ENCODE measurements at places on chromosomes 4 and X.
A peak's percentile ranks its signal among the peaks of the same experiment; 100 is the strongest.

DNA sequence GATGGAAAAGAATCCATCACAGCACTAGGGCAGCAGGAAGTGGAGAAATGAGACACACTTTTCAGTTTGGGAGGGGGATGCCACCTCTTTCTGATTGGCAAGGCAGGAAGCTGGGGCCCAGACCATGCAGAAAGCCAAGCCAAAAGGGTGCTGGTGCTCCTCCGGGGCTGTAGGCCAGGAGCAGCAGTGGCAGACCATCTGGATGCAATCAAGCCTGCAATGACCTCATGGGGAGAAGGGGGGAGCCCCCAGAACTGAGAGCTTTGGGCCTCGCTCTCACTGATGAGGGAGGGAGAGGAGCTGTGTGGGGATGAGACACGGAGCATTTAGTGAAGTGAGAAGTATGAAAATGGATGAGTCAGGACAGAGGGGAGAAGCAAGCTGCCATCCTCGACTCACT is 141.3 kb upstream of the NALF2 start:
- DNase-seq: no peak

GRCh38 chrX:101230636-101231035 is 11.1 kb downstream of the DRP2 start:
- no peak for DNase-seq

DNA sequence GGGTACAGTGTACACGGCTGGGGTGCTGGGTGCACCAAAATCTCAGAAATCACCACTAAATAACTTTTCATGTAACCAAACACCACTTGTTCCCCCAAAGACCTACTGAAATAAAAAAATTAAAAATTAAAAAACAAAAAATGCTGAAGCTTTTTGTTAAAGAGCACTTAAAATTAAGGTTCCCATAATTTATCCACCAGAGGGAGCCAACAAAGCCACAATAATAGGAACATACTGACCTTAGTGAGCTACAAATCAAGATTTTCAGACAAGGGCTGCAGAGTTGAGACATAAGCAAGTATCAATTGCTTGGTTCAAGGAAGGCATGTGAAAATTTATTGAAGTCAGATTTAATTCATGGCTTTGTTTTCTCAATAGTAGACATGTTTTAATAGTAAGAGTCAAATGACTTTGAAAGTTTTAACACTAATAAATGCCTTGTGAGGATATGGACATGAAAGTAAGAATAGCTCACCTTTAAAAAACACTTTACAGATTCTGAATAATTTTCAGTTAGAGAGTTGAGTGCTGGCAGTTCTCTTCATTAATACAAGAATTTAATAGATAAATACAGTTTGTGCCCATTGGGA is 43.0 kb upstream of the SCOC start:
- no peak for DNase-seq

- no peak for DNase-seq
Observed at GRCh38 chr4:80185787-80186548, 11.3 kb upstream of the PRDM8 start.

DNA sequence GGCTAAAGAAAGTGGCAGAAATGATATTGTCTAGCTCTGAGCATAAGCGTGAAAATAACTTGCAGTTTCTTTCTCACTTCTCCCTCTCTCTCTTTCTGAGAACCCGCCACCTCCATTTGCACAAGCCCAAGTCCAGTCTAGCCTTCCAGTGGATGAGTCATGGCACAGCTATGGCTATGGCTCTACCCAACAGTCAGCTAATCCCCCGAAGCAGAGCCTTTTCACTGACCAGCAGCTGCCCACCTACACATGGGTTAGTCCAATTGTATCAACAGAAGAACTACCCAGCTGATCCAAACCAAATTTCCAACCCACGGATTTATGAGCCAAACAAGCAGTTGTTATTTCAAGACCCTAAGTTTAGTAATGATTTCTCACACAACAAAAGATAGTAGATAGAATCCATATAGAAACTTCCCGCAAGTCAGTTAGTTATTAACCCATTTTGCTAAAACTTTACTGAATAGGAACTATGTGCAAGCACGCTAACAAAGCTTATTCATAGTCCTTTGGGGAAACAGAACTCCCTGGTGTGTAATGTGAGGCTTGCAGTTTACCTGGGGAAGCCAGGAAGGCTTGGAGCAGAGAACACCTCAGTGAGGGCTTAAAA is 282.3 kb downstream of the INPP4B start:
- no peak for DNase-seq

DNA sequence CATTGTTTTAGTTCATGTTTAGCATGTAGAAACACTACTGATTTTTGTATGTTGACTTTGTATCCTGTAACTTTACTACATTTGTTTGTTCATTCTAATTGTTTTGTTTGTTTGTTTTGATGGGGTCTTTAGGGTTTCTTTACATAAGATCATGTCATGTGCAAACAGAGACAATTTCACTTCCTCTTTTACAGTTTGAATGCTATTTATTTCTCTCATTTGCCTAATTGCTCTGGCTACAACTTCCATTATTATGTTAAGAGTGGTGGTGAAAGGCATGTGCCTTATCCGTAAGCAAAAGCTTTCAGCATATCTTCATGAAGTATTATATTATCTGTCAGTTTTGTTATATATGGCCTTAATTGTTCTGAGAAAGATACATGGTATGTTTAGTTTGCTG is 571.1 kb downstream of the PCDH7 start:
- no peak for DNase-seq

DNA sequence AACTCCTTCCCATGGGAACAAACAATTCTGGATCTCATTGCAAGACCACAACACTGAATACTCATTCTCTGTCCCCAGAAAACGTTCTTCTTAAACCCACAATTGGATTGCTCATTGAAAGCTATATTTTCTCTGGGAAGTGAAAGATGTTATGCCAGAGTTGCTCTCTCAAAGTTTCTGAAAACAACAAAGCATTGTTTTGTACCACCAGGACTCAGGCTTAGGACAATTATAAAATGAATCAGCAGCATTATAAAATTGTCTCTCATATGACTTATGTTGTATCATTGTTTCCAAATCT is 26.5 kb downstream of the TFDP3 start:
- no peak for DNase-seq

DNA sequence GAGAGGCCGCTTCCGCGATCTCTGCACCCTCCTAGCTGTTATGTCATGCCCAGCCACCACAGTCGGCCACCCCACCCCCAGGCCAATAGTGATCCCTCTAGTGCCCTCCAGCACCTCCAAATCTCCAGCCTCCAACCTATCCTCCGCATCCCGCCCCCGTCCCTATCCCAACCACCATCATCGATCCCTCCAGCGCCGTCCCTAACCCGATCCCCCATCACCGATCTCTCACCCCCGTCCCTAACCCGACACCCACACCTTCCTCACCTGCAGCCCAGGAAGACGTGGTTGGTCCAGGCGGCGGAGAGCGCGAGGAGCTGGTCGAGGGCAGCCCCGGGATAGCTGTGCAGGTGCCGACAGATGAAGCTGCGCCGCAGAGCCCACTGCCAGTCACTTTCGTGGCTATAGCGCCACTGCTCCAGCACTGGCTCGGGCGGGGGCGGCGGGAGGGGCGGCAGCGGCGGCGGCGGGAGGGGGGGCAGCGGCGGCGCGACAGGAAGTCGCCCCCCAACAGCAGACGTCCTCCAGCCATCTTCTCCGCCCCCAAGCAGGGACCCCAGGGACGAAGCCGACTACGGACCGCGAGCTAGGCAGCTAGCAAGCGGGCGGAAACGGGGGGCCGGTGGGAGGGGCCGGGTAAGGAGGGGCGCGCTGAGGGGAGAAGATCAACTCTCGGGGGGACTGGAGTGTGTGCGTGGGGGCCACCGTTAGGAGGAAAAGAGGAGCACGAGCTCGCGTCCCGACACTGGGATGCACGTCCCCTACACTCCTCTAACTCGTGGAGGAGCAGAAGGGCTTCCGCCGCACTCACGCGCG is 552 bp downstream of the NKRF start:
- DNase-seq: peak; percentile 46

- DNase-seq: no peak
Observed at GRCh38 chrX:149993989-149994388, 55.7 kb upstream of the EOLA2 start.

GRCh38 chrX:83511208-83511607 is 3.1 kb downstream of the POU3F4 start:
- DNase-seq: no peak

DNA sequence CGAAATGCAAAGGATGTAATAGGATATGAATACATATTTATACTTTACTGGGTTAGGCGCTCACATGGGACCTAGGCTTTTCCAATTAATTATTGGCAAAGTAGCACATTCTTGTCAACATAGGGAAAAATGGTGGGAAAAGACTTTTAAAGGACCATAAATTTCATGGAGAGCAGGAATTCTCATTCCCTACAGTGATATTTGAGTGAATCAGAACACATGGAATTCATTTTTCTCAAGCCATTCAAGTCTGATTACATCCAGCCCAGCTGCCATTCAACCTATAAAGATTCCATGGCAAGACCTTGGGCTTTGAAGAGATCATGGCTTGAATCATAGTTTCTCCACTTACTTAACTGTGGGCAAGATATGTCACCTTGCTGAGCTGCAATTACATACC is 150.4 kb downstream of the SOWAHB start:
- DNase-seq: no peak

GRCh38 chrX:24828147-24828546 is 134.4 kb downstream of the POLA1 start:
- no peak for DNase-seq

- no peak for DNase-seq
Observed at GRCh38 chrX:100083211-100083610, 326.9 kb downstream of the PCDH19 start.

DNA sequence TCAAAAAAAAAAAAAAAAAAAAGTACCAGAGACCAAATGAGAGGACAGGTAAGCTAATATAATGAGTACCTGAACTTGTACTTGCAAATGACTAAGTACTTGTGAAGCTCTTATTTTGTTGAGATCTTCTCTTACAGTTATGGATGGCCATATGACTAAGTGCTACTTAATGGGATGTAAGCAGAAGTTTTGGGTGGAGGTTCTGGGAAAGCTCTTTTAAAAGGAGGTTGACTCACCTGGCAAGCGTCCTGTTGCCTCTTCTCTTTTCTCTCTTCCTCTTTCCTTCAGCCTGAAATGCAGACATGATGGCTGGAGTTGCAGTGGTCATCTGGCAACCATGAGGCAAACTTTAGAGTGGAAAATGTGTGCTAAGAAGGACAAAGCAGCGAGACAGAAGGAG is 36.9 kb upstream of the MED14 start:
- DNase-seq: no peak

DNA sequence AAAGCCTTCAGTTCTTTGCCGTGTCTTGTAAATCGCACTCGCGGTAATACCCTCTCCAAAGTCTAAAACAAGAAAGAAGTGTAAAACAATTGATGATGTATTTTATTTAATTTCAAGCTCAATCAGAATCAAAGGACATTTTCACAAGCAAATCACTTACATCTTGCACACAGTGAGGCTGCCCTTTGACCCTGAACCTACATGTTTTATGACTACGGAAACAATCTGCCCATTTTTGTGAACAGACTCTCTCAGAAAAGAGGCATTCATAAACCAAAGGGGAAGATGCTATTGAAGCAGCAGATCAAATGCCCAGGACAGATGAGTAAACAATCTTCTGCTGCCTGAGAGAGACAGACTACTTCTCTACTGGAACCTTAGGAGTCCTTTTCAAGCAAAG is 76.0 kb upstream of the DDX60 start:
- no peak for DNase-seq

DNA sequence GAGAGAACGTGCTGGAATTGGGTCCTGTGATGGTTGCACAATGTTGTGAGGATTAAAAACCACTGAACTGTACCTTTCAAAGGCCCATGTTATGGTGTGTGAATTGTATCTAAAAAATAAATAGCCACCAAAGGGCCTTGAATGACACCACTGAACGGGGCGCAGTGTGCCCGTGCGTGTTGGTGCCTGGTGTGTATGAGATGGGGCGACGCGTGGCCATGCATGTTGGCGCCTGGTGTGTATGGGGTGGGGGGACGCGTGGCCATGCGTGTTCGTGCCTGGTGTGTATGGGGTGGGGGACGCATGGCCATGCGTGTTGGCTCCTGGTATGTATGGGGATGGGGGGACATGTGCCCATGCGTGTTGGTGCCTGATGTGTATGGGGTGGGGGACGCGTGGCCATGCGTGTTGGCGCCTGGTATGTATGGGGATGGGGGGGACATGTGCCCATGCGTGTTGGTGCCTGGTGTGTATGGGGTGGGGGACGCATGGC is 66.6 kb upstream of the HELT start:
- no peak for DNase-seq

DNA sequence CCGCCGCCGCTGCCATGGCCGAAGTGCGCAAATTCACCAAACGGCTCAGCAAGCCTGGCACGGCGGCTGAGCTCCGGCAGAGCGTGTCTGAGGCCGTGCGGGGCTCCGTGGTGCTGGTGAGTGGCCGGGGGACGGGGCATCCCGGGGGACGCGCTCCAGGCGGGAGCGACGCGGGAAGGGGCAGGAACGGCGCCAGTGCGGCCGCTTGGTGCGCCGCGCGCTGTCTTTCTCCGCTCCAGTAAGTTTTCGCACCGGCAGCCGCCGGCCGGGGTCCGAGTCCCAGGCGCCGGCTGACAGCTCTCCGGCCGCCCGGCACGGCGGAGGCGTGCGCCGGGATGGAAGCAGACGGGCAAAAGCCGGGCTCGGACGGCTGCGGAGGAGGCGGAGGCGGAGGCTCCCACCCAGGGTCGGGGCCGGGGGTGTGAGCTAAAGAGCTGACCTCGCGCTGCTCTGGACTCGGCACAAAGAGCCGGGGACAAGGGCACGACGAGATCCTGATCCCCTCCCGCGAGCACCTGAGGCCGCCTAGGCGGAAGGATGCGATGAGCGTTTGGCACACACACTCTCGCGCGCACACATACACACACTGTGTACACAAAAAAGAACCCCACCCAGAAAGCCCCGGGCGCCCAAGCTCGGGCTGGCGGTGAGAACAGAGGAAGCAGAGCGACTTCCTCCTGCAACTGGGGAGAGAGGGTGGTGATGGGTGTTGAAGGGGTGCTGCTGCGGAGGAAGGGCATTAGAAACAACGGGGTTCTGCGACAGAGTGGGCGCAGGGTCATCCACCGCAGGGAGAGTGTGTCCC is 545 bp downstream of the DOCK11 start:
- peak; percentile 73 for DNase-seq

GRCh38 chr4:126697748-126698147 is 935.0 kb upstream of the INTU start:
- no peak for DNase-seq

DNA sequence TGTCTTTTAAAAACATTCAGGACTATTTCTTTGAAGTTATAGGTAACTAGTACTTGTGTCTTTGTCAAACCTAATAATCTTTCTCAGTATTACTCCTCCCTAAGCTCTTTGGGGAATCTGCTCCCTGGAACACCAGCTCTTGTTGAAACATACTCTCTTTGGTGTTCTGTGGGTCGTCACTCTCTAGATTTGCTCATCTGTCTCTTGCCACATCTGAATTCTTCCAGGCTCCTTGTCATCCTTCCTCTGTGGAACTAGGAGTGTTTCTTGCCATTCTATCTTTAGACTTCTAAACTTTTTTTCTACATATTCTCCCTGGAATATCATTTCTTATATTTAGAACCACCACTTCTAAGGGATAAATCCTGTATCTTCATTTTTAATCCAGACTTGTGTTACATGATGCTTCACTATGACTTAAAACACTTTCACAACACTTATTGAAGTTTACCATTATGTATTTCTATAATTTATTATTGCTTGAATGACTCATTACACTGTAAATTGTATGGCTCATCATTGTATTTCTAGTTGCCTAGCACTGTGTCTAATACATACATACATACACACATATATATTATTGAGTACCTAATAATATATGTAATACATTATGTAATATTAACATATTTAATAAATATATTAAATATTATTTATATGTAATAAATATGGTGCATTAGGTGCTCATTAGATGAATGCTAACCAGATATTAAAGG is 186.1 kb downstream of the TMA16 start:
- no peak for DNase-seq

- DNase-seq: no peak
Observed at GRCh38 chr4:8303485-8304281, 34.1 kb downstream of the HTRA3 start.
